ENCODE measurements at places on chromosomes 4 and X.

DNA sequence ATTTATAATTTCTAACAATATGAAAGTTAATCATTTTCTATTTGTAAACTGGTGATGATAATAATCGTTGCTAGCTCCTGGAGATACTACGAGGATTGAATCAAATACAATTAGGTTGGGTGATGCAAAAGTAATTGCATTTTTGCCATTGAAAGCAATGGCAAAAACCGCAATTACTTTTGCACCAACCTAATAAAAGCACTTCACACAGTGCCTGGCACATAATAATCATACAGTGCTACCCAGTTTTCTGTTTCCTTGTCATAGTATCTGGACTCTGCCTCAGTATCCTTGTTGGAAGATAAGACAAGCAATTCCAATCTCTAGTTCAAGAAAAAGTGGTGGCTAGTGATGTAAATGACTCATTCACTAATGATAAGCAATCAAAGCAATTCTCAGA lies 176.8 kb upstream of the TRPC5 start:
- DNase-seq: no peak

DNA sequence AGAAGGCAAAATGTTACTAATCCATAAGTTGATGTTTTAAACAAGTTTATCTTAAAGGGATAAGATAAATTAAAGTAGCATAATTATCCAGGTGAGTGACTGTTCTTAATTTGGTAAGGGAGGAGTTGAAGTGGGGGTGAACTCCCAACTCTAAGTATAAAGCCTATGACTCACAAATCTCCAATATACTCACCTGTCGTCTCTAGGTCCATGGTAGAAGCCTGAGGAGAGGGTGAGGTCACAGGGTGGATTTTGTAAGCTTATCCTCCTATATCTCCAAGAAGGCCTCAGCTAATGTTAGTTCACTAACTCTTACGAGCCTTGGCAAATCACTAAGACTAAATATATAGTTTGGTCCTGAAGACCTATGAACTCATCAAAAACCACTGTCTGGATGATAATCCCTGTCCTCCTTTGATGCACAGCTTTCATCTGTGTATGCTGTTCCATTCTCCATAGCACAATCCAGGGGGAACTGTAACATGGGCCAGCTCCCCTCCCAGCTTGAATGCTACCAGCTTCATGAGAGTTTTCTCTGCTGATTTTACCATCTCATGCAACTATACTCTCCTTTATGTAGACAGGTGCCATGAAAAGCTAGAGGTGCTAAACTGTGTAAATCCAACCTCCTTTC lies 158.7 kb downstream of the BTC start:
- DNase-seq: no peak

DNA sequence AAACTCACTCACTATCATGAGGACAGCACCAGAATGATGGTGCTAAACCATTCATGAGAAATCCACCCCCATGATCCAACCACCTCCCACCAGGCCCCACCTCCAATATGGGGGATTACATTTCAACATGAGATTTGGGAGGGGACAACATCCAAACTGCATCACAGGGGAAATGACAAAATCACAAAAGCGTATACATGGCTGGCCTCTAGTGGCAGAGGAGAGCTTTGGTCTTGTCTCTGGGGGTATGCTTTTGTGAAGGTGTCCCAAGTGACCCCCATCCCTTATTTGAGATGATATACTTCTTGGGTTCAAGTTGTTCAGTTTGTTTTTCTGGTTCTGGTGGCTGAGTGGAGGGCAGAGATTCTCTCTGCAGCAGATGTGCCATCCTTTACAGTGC lies 8.5 kb upstream of the SETD7 start:
- DNase-seq: no peak

DNA sequence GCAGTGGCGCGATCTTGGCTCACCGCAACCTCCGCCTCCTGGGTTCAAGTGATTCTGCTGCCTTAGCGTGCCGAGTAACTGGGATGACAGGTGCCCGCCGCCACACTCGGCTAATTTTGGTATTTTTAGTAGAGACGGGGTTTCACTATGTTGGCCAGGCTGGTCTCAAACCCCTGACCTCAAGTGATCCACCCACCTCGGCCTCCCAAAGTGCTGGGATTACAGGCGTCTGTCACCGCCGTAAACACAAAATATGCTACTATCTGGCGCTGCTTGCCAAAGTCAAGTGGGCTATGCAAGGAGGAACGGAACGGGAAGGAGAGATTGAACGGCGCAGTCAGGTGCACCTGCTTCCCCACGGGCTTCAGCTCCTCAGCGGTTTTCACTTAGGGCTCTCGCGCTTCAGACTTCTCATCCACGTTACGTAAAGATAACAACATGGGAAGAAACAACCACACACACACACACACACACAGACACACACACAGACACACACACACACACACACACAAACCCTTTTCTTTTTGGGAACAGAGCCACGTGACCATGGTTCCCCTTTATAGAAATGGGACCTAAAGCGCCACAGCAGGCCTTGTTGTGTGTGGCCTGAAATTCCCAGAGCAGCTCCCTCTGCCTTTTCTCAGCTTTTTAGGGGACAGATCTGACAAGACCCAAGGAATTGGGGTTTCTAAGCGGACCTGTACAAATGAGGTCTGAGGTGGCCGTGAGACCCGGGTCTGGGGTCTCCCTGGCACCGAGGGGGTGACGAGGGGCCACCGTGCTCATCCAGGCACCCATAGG lies 1.5 kb downstream of the P2RY8 start:
- DNase-seq: no peak

Data from kidney epithelial cell (primary cell).